ENCODE measurements at places on chromosomes 4 and X. TPM values are rescaled to one million over a fixed set of nuclear protein-coding genes. Genes with fewer than 3 reads are reported as not detected.
A peak's percentile ranks its signal among the peaks of the same experiment; 100 is the strongest.

DNA sequence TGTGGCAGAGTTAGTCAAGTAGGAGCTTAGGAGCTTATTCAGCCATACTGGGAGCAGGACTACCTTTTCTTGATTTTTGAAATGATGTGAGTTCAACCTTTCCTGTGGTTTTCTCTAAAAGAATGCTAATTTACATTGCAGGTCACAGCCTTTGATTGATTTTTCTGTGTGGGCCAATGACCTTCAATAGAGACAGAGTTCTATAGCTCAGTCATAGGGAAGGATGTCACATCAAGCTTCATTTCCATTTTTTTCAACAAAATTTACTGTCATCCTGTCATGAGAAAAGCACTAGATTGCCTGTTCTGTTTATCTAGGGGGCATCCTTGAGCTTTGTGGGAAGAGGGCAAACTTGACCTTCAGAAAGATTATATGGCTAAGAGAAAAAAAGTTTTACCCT, 448.7 kb downstream of the MID1IP1 start:
- DNase-seq = no peak

The PRPS1 gene
- total RNA-seq = 12.5 TPM

DNA sequence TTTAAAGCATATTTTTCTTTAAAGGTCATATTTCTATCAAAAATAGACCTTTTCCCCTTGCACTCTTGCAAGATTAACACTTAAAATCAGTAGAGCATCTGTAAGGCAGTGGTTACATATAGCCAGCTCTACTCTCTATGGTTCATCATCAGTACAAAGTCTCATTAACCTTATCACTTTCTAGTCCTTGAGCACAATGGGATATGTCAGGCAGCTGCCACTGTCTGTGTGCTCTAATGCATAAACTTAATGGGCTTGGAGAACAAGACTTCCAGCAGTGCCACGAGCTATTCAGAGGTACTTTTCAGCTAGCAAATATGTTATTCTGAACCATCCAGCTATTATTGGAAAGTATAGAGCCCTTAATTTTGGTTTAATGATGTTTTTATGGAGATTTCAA, 393.7 kb downstream of the GASK1B start:
- DNase-seq = no peak

- DNase-seq = no peak
These were observed 10.9 kb downstream of the DLG3 start for GRCh38 chrX:70455366-70456202.

The TMEM187 gene
- total RNA-seq = 6.7 TPM

GRCh38 chrX:155767051-155767875, 113.9 kb upstream of the VAMP7 start:
- peak; percentile 16 for DNase-seq

The DCTD gene
- total RNA-seq = 116 TPM

- no peak for DNase-seq
These were observed 2.3 kb upstream of the METTL14 start for GRCh38 chr4:118682928-118683327.

The CXorf49 gene
- 80.7 TPM for total RNA-seq
